NCI-H2171 treated with DMSO at 0.1 percent for 48 hours (cell line): ENCODE measurements at places on chromosomes 1 and 21.

DNA sequence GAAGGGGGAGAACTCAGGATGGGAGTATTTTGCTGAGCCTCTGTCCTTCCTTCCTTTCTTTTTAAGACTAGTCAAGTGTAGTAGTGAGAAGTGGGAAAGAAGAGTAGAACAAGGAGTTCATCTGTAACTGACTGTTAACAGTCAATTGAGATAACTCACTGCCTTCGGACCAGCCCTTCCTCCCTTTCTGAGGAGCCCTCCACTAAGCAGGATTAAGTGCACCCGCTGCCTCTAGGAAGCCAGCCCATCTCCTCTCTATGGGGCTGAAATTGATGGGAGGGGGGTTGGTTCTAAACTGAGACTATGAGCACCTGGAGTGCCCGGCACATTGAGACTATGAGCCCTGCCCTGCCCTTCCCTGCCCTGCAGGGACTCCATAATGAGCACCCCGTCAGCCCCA is 72.7 kb upstream of the TINAGL1 start:
- no peak for DNase-seq

DNA sequence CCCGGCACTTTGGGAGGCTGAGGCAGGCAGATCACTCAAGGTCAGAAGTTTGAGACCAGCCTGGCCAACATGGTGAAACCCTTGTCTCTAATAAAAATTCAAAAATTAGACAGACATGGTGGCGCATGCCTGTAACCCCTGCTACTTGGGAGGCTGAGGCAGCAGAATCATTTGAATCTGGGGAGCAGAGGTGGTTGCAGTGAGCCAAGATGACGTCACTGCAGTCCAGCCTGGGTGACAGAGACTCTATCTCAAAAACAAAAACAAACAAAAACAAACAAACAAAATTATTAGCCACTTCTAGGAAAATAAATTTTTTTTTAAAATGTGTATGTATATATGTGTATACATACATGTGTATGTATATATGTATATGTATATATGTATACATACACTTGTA is 320.3 kb upstream of the ADGRL4 start:
- no peak for DNase-seq

GRCh38 chr1:52523376-52523775 is 29.5 kb downstream of the TUT4 start:
- DNase-seq, result no peak

DNA sequence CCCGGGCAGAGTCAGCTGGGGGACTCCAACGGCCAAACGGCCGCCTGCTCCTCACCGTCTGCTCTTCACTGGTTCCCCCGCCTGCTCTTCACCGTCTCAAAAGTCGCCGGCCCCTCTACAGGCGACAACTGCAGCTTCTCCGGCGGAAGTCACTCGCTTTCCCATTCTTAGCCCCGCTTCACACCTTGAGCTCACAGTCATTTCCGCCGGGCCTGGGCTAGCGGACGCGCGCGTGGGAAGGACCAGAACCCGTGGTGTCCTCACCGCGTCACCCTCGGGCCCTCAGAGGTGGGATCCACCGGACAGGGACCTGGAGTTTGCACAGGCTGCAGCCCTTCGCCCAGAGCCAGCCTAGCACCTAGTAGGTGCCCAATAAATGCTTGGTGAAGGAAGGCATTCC is 27.9 kb upstream of the HJV start:
- DNase-seq, result no peak

DNA sequence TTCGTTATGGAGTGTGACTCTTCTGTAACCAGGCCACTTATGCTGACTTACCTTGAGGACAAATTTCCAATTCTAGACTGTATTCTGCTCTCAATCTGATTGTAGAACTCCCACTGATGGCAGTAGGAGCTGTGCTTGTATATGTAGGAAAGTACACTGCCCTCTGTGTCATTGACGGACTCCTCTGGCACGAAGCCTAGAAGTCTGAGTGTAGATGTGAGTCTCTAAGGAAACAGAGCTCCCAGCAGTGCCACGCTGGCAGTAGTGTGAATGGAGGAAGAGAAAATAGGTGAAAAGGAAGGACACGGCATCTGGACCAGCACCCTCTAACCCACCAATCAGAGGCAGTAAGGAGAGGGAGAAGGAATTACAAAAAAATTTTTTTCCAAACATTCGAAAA is 130.4 kb upstream of the ADGRL2 start:
- no peak for DNase-seq

GRCh38 chr1:109904105-109904817 is 6.4 kb upstream of the CSF1 start:
- DNase-seq, result no peak

DNA sequence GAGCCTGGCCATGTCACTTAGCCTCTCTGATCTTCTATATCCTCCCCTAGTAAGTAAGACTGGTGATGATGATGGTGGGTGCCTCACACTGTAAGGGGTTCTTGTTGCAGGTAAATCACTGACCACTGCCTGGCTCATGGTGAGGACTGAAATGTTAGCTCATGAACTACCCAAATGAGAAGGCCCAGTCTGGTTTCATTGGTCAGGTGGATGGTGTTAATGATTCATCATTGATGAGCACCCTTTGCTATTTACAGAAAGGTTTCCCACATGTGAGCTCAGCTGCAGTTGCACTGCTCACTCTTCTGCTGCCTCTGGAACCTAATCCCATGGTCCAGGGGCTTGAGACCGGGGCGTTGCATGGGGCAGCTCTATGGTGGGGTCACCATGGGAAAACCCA is 417.7 kb downstream of the PRDM2 start:
- no peak for DNase-seq

GRCh38 chr1:154879038-154879421 is 8.9 kb upstream of the KCNN3 start:
- no peak for DNase-seq

- no peak for DNase-seq
These were observed 1.1 kb downstream of the CRCT1 start for GRCh38 chr1:152515434-152515783.

DNA sequence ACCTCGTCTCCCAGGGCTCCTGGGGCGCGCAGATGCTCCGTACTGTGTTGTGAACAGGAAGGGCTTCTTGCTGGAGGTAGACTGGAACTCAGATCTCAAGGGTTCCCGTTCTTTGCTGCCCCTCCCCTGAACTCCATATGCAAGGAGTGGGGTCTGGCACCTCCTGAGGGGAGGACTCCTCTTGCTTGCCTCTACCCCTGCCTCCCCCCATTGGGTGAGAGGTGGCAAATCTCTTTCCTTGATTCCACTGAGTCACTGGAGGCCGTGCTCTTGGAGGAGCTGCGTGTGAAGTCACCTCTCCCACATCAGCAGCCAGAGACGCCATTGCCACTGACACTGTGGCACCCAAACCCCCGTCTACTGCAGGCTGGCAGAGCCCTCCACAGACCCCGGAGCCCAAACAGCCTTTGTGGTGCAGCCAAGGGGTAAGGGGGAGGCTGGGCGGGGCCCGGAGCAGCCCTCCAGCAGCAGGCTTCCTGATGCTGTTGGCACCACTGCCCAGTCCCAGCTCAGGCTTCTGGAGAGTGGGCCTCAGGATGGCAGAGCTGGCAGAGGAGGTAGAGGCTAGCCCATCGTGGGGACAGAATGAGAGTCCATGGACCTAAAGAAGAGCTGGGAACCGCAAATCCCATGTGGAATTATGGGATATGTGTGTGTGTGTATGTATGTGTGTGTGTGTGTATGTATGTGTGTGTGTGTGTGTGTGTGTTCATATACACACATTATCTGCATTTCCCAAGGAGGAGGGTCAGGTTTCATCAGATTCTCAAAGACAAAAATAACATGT is 104.9 kb upstream of the RUNX3 start:
- DNase-seq, result no peak

DNA sequence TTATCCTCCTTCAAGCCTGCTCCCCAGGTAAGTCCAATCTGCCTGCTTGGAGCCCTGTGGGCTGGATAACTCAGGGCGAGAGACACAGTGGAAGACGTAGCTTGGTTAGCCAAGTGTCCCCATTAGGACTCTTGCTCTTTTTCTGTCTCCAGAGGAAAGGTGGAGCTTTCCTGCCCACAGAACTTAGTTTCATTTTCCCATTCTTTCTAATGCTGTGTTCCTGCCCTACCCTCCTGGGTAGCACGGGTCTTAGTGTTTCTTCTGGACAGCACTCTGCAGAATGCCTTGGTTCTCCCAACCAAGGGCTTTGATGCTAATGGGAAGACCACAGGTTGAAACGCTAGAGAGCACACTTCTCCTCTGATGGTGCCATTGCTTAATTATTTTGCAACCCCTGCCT is 92.5 kb upstream of the LRRC8D start:
- no peak for DNase-seq
